ENCODE measurements at places on chromosomes 5 and 9.

DNA sequence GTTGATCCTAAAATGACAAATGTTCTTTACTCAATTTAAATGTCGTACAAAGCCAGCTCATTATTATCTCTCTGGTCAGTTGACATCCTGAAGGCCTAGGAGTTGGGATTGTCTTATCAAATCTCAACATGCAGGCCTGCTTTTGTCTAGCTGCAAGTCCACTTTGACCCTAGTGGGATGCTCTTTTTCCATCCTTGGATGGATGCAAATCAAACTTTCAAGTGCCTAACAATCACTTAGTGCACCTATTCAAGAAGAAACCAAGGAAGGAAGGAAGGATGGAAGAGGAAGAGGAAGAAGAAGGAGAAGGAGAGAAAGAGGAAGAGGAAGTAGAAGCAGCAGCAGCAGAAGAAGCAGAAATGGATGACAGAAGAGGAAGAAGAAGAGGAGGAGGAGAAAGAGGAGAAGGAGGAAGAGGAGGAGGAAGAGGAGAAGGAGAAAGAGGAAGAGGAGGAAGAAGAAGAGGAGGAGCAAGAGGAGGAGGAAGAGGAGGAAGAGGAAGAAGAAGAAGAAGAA is 109.6 kb downstream of the PIK3R1 start:
- no peak overlapping the region for H3K4me3 ChIP-seq
- no peak for DNase-seq
- H3K27ac ChIP-seq: no peak overlapping the region
- H3K4me1 ChIP-seq: no peaks in the 10 kb centered on the region
- peaks cover 1% of the 10 kb centered on the region for H3K27me3 ChIP-seq
- H3K36me3 ChIP-seq: no peaks in the 10 kb centered on the region

DNA sequence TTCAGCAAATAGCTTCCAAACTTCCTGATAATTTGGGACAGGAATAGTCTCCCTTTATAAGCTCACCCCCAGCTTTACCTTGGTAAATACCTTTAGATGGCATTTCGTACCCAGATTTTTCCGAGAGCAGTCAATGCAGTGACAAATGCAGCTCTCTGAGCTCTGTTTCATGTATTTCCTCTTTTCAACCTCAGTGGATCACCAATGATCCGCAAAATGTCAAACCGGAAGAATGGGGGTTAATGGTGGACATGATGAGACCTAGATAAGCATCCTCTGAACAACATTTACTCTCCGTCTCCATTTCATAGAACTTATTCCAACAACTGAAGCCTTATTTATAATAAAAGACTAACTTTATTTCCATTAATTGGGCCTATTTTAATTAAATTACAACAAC is 227.3 kb downstream of the MCTP1 start:
- no peaks in the 10 kb centered on the region for H3K36me3 ChIP-seq
- peaks cover 2% of the 10 kb centered on the region for H3K4me1 ChIP-seq
- H3K27me3 ChIP-seq: peaks cover 3% of the 10 kb centered on the region
- H3K27ac ChIP-seq: no peak overlapping the region

DNA sequence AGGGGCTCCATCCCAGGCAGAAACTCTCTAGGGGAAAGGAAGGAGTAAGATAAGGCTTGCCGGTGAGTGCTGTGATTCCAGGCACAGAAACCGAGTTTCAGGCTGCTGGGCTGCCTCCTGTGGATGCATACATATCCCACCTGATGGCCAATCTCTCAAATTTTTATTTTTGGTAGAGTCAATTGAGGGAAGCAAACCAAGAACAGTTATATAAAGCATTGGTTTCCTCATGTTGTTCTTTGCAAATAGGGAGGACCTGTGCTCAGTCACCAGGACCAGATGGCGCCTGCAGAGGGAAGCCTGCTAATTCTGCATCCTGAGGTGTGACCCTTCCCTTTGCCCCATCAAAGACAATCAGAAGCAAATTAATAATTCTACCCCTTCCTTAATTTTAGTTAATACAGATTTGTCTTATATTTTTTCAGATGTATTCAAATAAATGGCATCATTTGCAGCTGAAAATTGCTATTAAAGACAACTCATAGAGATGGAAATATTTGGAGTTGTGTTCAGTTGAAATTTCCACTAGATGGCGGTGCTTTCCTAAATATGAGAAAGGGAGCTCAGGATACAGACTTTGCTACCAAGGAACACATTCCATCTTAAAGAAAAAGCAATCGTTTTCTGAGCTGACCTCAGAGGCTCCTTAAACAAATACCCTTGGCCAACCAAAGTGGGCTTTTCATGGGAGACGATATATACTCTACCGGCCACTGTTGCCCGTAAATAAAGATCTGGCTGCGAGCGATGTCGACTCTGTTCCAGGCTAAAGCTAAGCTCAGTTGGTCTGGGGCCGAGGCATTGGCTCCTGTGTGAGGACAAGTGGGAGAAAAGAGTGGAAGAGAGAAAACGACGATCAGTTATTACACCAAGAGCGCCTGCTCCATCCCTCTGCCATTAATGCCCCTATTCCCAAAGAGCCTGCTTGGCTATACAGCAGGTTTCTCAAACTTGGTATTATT is 225.7 kb upstream of the KLF9 start:
- no peak overlapping the region for H3K27ac ChIP-seq
- no peaks in the 10 kb centered on the region for H3K4me1 ChIP-seq
- no peak for DNase-seq
- no peaks in the 10 kb centered on the region for H3K36me3 ChIP-seq
- peaks cover 8% of the 10 kb centered on the region for H3K27me3 ChIP-seq

GRCh38 chr9:84736081-84736480 is 66.6 kb downstream of the NTRK2 start:
- H3K4me3 ChIP-seq: no peak overlapping the region
- H3K27ac ChIP-seq: no peak overlapping the region
- no peaks in the 10 kb centered on the region for H3K27me3 ChIP-seq
- no peaks in the 10 kb centered on the region for H3K4me1 ChIP-seq
- no peaks in the 10 kb centered on the region for H3K36me3 ChIP-seq
- no peak for DNase-seq

GRCh38 chr9:36963346-36963745 is 70.7 kb downstream of the PAX5 start:
- no peak overlapping the region for H3K27ac ChIP-seq
- peaks cover 2% of the 10 kb centered on the region for H3K4me1 ChIP-seq
- H3K36me3 ChIP-seq: no peaks in the 10 kb centered on the region

DNA sequence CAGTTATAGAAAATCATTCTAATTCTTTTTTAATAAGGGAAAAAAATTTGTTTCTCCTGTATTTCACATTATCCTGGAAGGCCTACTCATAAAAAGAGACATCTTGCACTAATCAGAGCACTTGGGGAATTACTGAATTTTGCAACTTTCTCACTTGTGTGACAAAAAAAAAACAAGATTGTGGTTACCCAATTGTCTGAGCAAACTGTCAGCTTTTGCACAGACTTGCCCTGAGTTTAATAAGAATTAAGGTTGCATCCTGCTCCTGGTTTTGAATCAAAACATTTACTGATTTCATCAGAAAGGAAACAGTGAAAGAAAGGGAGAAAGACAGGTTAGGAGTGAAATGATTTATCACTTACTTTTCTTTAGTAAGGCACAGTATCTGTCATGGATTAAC is 10.6 kb upstream of the SH3RF2 start:
- no peaks in the 10 kb centered on the region for H3K36me3 ChIP-seq
- peaks cover 2% of the 10 kb centered on the region for H3K27me3 ChIP-seq
- no peak overlapping the region for H3K4me3 ChIP-seq
- no peak overlapping the region for H3K27ac ChIP-seq
- DNase-seq: no peak

- peaks cover 2% of the 10 kb centered on the region for H3K4me1 ChIP-seq
- DNase-seq: no peak
- H3K4me3 ChIP-seq: no peak overlapping the region
Measured at GRCh38 chr9:27632254-27632653, 59.0 kb upstream of the C9orf72 start.

GRCh38 chr9:29435368-29435767 is 1862.1 kb upstream of the C9orf72 start:
- no peaks in the 10 kb centered on the region for H3K36me3 ChIP-seq
- no peak overlapping the region for H3K4me3 ChIP-seq
- no peak for DNase-seq
- H3K4me1 ChIP-seq: no peaks in the 10 kb centered on the region
- no peak overlapping the region for H3K27ac ChIP-seq

DNA sequence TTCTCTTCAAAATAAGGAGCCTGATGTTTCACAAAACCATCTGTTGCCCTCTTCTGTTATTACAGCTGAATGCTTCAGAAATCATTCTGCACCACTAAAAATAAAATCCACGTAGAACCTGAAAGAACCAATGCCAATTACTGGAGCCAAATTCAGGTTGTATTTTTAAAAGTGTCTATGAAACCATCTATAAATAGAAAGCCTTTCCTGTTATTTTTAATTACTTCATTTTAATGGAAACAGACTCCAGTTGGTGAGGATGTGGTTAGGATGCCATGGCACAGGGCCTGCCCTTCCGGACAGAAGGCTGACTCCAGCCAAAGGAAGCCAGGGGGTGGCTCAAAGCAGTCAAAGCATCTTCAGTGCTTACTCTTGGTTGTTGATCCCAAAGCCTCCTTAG is 119.8 kb downstream of the TENT4A start:
- H3K4me3 ChIP-seq: no peak overlapping the region
- DNase-seq: peak; percentile 5
- peaks cover 3% of the 10 kb centered on the region for H3K27me3 ChIP-seq
- H3K36me3 ChIP-seq: no peaks in the 10 kb centered on the region

- H3K36me3 ChIP-seq: no peaks in the 10 kb centered on the region
- H3K4me1 ChIP-seq: no peaks in the 10 kb centered on the region
- no peak overlapping the region for H3K27ac ChIP-seq
- no peak overlapping the region for H3K4me3 ChIP-seq
- DNase-seq: no peak
Measured at GRCh38 chr9:84482607-84483006, 142.0 kb upstream of the SLC28A3 start.

- peaks cover 11% of the 10 kb centered on the region for H3K27me3 ChIP-seq
- no peak for DNase-seq
- no peaks in the 10 kb centered on the region for H3K36me3 ChIP-seq
- no peak overlapping the region for H3K4me3 ChIP-seq
- peaks cover under 1% of the 10 kb centered on the region for H3K4me1 ChIP-seq
Measured at GRCh38 chr9:76624391-76625048, 139.7 kb upstream of the PCA3 start.

DNA sequence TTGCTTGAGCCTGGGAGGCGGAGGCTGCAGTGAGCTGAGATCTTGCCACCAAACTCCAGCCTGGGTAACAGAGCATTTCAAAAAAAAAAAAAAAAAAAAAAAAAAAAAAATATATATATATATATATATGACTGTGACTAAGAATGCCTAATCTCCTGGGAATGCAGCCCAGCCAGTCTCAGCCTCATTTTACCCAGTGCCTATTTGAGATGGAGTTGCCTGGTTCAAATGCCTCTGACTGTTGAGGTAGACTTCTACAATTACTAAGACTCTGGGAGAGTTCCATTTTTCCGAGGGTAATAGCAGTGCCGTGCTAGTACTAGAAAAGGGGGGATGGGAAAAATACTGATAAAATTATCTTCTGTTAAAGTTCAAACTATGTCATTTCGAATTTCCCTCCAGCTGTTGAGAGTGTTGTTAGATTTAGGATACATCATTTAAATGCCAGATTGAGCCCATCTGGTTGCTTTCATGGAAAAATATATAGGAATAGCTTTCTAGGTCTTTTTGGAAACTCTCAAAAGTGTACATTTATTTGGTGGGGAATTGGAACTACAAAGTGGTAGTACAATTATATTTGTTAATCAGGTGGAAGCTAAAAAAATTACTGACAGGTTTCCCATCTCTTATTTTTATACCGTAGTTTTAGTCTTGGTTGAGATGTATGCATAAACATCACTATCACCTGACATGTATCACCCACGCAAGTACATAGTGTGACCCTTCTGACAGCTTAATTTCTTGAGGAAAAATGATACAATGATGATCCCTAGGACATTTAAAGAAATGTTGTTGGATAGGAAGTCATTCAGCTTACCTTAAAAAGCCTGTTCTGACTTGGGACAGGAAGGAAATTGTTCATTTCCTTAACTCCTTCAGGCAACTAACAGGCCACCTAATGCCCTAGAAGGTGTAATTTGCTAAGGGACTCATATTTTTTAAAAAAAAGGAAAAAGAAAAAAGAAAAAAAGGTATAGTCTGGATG is 214.9 kb downstream of the ADAMTSL1 start:
- H3K27ac ChIP-seq: no peak overlapping the region
- no peaks in the 10 kb centered on the region for H3K4me1 ChIP-seq
- no peak for DNase-seq
- no peak overlapping the region for H3K4me3 ChIP-seq
- H3K36me3 ChIP-seq: no peaks in the 10 kb centered on the region
- no peaks in the 10 kb centered on the region for H3K27me3 ChIP-seq

Data from activated CD8-positive, alpha-beta T cell treated with anti-CD3 and anti-CD28 coated beads for 36 hours (primary cell).